Osteoblast (primary cell): ENCODE measurements at places on chromosomes 4 and X. TPM values are rescaled to one million over a fixed set of nuclear protein-coding genes. Genes with fewer than 3 reads are reported as not detected.

The HS3ST1 gene
- under 0.01 TPM in 2 replicates for total RNA-seq

The TNIP3 gene
- total RNA-seq = 0.59 and 0.72 TPM in 2 replicates

The POU3F4 gene
- total RNA-seq = not detected in 2 replicates

The HS6ST2 gene
- under 0.01 TPM in 1 of 2 replicates, not detected in the other for total RNA-seq

The ARMCX4 gene
- 5.0 and 5.1 TPM in 2 replicates for total RNA-seq
